ENCODE measurements at places on chromosomes 7 and 10.

- DNase-seq, result no peak
Measured at GRCh38 chr7:99579281-99579955, 18.6 kb upstream of the TMEM225B start.

- DNase-seq, result no peak
Measured at GRCh38 chr10:44382131-44382858, 2.6 kb downstream of the CXCL12 start.

DNA sequence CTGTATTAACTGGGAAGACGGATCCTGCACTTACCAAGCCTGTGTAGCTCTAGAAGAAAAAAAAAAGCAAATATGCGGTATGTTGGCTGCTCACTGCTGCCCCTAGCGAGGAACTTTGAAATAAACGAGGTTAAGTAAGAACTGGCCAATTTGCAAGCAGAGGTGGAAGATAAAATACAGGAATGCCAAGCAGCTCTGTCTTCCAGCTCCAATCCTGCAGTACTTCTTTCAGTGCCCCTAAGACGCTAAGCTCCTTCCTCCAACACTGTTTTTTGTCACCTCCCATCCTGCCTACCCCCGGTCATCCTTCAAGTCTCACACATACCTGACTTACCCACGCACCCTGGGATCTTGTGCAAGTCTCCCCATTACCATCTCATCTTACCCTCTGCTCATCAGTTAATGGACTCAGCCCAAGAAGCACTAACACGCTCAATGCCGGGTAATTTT is 809 bp downstream of the C10orf143 start:
- DNase-seq, result peak; percentile 89

GRCh38 chr7:50332241-50333165 is 28.0 kb downstream of the IKZF1 start:
- no peak for DNase-seq

GRCh38 chr10:4512671-4513240 is 313.3 kb upstream of the AKR1E2 start:
- peak; percentile 70 for DNase-seq

DNA sequence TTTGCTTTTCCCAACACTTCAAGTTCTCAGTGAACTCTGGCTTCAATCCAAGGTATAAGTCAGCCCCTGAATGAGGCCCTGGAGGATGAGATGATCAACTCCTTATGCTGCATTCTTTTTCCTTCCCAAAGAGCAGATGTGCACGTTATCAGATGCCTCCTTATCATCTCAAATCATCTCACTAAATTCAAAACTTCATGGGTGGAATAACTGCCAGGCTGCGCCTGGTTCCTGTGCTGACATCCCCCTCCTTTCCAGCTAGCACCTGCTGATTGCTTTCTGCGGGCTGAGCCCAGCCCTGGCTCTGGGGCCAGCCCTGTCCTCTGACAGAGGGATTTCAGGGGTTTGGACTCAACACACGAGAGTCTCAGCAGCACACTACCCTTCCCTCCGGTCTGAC is 44.9 kb downstream of the TLL2 start:
- DNase-seq, result no peak

DNA sequence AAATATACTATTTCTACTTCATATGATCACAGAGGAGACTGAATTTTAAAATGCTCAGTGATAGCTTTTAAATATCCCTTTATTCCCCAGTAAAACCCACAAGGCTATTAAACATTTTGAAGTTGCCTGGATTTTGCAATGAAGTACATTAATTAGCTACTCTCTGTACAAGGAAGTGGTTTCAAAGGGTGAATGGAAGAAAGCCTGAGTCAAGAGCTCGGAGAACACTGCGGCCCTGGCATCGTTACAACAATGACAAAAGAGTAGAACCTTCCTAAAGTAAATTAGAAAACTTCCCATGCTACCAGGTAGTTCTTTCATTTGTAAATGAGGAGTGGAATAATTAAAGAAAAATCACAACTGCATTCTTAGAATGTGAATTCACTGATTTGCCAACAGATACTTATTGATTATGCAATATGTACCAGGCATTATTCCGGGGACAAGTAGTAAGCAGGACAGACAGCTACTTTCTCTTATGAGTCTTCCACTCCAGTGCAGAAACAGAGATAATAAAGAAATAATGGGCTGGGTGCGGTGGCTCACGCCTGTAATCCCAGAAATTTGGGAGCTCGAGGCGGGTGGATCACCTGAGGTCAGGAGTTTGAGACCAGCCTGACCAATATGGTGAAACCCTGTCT is 63.0 kb downstream of the ZNF22 start:
- no peak for DNase-seq

DNA sequence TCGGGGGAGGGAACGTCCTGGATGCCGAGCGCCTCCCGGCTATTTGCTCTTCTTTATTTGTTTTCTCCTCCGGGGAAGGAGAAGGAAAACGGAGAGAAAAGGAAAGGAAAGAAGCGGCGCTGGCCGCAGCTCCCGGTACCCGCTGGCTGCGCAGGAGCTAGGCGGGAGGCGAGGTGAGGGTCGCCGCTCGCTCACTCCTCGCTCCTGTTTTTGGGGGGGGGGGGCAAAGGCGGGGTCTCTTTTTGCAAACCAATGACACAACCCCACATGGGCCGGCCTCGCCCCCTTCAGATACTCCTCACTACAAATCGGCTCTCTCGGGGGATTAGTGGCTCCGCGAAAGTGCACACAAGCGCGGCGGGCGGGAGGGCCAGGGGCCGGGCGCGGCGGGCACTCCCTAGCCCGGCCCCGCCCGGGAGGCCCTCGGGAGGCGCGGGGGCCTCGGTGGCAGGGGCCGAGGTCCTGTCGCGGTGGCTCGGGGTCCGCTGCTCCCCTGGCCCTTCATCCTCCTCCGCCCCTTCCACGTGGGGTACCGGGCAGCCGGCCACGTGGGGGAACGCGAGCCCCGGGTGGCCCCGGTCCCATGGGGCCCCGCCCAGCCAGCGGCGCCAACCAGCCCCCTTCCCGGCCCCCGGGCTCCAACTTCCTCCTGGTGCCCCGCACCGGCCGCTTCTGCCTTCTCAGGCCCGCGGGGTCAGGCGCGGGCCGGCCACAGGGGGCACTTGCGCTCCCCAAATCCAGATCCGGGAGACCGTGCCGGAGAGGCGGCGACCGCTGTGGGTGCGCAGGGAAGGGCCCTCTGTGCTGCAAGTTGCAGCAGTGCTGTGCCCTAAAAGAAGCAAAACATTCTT is 718 bp upstream of the CTBP2 start:
- peak; percentile 79 for DNase-seq

DNA sequence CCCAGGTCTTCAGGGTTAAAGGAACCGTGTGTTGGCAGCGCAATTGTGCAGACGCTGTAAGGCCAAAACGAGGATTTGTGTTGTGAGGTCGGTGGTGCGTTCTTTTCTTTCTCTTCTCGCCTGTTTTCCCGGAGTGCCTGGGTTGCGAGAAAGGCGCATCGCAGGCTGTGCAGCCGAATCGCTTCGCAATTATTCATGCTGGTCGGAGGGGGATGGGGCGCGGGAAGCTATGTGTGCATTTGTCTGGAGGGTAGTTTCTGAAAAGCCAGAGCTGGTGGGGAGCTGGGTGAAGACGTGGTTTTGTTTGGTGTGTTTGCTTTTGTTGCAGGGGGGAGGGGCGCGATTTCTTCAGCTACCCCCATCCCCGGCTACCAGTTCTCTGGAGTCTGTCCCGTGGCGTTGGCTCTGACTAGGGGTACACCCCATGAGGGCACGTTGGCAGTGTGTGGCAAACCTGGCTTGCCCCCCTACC is 2.1 kb downstream of the MXI1 start:
- no peak for DNase-seq

- DNase-seq, result no peak
Measured at GRCh38 chr7:50699143-50699542, 83.6 kb downstream of the GRB10 start.

DNA sequence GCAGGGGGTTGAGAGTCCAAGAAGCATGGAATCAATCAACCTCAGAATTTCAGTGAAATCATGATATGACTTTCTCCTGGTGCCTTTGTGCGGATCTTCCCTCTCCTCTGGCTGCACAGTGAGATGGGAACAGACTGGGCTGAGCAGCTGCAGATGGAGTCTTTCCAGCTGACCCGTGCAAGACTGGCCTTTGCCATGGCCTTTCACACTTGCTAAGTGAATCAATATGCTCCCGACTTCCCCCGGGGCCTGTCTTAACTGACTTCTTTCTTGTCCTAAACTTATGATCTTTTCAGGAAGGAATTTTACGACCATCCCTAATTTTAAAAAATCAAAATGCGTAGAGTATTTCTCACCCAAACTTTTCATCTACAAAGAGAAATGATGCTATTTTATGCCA is 469.9 kb downstream of the GALNT17 start:
- DNase-seq, result no peak

DNA sequence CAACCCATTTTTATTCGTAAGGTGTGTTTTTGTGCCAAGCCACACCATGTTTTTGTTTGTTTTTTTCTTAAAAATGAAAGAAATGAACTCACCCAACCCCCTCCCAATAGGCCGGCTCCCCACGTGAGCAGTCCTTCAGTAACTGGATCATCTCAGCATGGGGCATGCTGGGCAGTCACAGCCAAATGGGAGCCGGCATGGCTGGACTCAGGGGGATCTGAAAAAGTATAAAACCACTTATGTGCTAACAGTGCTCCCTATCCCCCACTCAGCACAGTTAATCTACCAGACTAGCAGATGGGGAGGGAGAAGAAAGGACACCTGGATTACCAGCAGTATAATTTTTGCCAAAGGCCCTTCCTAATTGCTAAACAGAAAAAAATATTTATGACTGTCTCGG is 39.3 kb downstream of the BAZ1B start:
- DNase-seq, result no peak
